ENCODE measurements at places on chromosomes 11 and 22.
A peak's percentile ranks its signal among the peaks of the same experiment; 100 is the strongest.

DNA sequence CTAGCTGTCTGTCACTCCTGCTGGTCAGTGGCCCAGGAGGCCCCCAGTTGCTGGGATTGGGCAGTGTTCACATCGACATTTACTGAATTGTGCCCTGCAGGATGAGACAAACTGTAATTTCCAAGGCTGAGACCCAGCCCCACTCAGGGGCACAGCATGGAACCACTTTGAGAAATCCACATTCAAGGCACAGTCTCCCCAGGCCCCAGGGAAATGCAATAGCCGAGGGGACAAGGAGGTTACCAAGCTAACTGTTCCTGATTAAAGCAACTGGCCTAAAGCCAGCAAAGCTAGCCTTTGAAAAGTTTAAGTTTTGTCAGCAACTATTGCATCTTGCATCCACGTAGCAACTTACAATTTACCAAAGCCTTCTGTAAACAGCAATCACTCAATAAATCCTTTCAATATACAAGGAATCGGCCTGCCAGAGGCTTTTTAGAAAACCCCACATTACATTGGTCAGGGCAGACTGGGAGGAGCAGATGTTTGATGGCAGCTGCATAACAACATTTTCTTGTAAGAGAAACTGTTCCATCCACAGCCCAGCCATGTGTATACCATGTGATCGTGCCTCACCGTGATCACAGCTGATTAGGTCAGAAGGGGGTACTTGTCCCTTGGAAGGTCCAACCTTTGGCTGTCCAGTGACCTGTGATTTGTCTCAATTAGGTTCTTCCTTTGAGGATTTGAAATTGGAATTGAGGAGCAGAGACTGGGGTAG is 103.9 kb downstream of the TENM4 start:
- no peak for DNase-seq

DNA sequence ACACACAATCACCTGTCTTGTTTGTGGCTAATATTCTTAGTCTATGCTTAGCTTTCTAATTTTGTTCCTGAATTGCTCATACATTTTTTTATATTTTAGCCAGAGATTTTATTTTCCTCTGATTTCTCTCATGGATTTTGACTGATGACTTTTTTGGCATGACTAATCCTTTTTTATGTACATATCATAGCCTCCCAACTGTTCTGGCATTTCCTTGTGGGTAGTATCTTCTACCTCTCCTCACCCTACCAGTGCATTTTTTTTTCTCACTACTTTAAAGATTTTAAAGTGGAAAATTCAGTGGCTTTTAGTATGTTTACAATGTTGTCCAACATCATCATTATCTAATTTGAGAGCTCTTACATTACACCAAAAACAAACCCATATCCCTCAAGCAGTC is 84.4 kb upstream of the TENM4 start:
- no peak for DNase-seq

- no peak for DNase-seq
These were observed 4.0 kb downstream of the EP300 start for GRCh38 chr22:41096391-41096790.

- DNase-seq, result no peak
These were observed 10.4 kb upstream of the MALAT1 start for GRCh38 chr11:65488273-65489034.

DNA sequence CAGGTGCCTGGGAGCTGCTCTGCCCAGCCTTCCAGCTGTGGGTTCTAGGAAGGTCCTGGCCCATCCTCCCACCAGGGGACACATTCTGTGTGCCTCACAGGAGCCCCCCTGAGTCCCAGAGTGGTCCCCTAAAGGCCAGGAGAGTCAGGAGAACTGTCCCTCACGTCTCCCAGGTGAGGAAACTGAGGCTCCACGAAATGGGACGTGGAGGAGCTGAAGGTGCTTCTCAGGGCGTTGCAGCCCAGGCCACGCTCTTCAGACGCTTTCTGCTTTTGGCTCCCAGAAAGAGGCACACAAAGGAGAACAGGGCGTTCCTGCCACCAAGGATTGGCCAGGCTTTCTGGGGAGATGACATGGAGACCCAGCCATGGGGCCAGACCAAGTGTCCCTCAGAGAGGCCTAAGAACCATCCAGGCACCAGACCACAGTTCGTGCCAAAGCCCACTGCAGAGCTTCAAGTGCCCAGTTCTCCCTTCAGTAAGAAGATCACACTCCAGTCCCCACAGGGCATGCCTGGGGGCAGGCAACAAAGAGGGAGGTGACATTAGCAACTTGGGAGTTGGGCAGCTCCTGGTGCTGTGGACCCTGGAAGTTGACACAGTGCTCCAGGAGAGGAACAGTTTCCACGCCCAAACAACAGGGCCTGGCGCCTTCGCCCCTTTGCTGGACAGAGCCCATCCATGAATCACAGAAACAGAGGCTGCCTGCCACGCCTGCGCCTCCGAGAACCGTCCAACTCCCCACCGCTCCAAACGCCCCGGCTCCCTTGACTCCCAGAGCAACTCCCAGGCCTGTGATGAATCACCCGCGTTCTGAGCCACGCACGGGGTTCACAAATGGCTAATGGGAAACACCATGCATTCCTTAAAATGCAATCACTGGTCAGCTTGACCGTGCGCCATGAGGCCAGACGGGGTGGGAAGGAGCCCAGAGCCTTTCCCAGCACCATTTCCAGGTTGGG is 589.2 kb downstream of the BRD1 start:
- no peak for DNase-seq

GRCh38 chr11:66855574-66856495 is 1.0 kb upstream of the LRFN4 start:
- DNase-seq, result peak; percentile 82

- DNase-seq, result no peak
These were observed 137.4 kb downstream of the NXPE2 start for GRCh38 chr11:114815761-114816160.

DNA sequence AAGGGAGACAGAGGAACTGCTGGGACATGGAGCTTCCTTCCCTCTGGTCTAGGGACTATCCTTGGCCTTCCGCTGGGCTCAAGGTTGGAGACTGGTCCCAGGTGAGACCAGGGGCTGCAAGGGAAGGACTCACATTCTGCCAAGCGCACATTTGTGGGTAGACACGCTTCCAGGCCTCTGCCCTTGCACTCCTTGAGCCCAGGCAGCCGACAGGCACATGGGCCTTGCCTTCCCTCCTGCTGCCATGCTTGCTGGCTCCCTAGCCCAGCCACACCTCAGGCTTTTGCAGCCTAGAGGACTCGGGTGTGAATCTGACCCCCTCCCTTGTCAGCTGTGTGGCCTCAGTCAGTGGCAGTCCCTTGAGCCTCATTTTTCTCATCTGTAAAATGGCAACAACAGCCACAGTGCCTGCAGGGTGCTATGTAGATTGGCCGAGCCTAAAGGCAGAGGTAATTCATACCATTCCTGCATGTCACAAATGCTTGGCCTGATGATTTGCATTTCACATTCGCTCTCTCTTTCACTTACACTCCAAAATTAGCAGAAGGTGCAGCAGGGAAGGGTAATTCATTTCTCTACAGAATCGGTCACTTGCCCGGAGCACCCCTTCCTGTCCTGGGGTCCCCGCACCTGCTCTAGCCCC is 57.6 kb upstream of the NECTIN1 start:
- DNase-seq, result no peak

DNA sequence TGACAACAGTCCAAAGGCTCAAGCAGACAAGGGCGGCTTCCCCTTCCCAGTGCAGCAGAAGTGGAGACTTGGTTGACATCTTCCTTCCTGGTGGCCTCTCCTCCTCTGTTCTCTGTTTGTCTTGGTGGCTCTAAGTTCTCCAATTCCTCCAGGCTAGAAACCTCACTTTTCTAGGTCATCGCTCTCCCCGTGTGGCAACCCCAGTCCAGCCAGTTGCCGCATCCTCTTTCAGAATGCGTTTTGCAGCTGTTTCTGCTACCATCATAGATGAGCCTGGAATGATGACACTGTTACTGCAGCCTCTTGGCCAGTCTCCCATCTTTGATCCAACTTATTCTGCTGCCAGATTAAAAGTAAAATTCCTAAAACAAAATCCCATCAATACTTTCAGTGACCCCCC is 201.5 kb downstream of the TRIM29 start:
- DNase-seq, result no peak

DNA sequence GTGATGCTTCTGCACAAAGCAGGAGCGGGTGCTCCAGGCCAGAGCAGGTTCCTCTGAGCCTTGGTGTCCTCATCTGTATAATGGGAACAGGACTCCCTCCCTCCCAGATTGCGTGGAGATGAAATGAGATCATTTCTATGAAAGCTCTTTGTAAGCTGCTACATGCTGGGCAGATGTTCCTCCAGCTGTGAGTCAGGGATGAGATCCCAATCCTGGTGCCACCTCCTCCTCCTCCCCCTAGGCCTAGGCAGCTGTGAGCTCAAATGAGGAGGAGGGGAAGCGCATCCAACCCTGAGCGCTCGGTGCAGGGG is 7.0 kb upstream of the CABP2 start:
- DNase-seq, result no peak

GRCh38 chr11:128483211-128483788 is 104.1 kb downstream of the ETS1 start:
- peak; percentile 75 for DNase-seq

DNA sequence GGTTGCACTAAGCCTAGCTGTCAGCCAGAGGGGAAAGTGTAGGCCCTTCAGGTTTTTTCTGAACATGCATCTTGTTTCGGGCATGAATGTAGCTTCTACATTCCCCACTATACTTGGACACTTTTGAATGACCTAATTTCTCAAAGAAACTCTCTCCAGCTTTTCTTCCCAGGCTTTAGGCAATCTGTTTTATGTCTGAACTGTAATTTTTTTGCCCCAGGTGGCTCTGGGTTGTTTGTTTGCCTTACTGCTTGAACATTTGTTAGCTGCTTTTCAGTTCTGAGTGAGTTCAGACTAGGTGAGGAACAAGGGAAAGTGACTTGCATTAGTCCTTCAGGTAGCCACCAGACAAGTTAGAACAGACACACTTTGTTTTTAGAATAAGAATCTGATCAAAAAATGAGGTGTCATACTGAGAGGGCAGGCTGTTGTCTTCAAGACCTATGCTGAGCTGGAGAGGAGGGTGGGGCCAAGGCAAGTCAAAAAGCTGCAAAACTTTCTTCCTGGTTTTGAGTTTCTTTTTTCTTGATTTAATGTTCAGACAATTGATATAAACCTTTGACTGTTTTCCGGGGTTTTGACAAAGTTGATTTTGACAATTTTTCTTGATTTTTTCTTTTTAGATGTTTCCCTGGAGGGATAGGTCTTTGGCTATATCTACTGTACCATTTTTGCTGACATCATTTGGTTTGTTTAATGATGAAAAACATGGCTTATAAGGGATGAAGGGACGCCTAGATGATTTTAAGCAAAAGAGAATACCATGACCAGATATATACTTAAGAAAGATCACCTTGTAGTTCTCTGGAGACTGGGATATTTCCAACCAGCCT is 182.8 kb downstream of the WNT11 start:
- no peak for DNase-seq

- no peak for DNase-seq
These were observed 397.5 kb downstream of the ETS1 start for GRCh38 chr11:128189823-128190222.

- DNase-seq, result no peak
These were observed 12.7 kb upstream of the MSANTD2 start for GRCh38 chr11:124812876-124813275.

DNA sequence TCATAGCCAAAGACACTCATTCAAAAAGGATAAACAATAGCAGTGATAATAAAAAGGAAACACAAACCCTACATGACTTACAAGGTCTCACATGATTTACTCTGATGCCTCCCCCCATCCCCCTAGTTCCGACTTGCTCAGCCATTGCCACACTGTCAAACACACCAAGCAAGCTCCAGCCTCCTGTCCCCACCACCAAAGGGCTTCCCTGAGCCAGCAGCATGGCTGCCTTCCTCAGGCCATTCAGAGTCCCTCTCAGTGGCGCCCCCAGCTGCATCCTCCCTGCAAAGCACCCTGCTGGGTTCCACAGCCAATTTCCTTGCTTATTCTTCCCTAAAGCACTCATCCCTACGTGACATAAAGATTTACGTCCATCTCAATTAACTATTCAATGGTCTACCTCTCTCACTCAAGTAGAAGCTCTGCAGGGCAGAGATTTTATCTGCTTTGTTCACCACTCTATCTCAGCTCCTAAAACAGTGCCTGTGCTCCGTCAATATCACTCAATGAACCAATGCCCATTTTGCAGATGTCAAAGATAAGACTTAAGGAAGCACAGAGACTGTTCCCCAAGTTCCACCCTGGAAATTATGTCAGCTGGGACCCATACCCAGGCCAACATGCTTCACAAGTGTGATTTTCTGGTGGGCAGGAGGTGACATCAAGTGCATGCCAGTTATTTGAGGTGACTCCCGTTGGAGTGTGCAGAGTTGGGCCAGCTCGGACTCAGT is 106.9 kb downstream of the SYN3 start:
- DNase-seq, result no peak

GRCh38 chr11:27350511-27350910 is 12.5 kb downstream of the CCDC34 start:
- no peak for DNase-seq

GRCh38 chr22:39470451-39471291 is 13.9 kb downstream of the MGAT3 start:
- DNase-seq, result no peak

DNA sequence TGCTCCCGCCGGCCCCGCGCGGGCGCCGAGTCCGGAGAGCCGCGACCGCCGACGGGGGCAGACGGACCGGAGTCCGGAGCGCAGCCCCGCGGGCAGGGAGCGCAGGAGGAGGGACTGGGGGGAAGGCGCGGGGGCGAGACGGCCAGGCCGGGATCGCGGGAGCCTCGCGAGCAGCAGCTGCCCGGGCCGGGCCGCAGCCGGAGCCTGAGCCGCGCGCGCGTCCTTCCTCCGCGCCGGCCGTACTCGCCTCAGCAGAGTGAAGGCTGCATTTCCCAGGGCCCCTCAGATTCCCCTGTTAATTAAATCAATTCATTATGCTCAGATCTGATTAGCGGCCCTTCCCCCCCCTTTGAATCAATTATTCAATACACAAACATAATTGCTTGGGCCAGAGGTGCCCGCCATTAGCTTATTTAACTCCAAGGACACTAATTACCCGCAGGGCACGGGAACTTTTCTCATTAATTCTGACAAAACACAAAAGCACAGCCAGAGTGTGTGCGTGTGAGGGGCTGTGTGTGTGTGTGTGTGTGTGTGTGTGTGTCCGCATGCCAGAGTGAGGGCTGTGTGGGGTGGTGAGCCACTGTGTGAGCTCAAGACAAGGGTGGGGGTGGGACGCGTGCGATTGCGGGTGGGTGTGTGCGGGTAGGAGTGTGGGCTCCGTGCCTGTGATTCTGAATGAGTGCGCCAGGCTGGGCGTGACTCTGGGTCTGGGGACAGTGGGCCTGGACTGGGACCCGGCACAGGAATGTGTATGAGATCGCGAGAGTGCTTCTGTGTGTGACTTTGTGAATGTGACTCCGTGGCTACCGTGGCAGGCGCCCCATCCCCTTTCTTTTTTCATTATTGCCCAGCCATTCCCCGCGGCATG is 5.1 kb upstream of the LMO1 start:
- no peak for DNase-seq

Data from CD4-positive, alpha-beta T cell treated with Interleukin-2 at 100 ng/mL for 4 hours (primary cell).